ENCODE measurements at places on chromosomes 13 and 19.

DNA sequence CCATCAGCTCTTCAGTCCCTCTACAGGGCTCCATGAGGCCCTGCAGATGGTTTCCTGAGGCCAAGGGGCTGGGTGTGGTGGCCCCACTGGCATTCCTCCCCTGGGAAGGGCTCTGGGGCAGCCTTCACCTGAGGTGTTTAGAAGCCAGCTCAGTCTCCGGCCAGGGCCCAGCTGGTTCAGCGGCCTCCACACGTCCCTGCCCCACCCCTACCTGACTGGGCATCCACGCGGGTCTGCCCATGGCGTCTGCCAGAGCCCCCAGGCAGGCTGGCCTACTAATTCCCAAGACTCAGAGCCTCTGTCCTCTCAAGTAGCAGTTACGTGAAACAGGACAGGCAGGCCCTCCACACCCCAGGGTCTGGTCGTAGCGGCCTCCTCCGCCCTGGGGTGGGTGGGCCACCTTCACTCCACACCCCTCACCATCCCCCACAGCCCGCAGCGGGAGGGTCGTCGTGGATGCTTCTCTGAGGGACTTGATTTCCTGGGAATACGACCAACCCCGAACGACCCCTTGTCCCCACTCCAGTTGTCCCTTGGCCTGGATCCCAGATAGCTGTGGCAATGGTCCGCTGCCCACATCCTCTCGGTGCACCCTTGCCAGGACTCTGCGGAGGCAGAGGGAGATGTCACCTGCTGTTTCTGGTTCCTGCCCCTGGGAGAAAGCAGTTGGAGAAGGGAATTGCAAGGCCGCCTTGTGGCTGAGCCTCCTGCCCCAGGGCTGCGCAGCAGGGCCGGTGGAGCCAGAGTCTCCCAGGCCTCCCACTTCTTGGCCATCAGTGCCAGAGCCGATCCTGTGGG lies 24.3 kb downstream of the CAPN12 start:
- DNase-seq = no peak

GRCh38 chr13:42255886-42256285 lies 16.1 kb upstream of the AKAP11 start:
- no peak for DNase-seq

DNA sequence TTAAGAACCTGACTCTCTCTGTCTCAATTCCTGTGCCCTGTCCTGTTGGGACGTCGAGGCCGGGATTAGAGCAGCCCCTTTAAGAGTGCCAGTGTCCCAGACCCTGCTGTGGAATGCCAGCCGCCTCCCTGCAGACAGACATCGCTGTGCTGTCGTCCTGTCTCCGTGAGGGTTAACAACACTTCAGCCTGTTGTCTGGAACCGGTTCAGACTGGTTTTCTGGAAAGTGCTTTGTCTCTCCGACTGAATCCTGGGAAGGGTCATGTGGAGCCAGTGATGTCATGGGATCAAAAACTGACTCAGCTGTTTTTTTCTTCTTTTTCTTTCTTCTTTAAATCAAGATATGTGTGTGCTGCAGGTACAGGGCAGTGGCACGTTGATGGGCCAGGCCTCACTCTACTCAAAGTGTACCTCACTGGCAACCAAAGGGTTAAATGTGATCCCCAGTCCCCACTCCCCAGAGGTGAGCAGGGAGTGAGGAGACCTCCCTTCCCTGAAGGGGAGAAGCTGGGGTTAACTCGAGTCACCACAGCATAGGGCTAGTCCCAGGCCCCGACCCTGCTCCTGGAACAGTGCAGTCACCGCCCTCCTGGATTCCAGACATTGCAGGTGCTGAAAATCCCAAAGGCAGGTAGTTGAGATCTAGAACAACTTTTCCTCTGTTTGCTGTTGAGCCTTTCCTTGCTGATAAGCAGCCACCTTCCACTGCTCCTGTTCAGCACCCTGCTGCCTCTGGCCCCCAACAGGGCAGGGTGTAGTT lies 50.8 kb downstream of the TSSK6 start:
- DNase-seq = no peak

DNA sequence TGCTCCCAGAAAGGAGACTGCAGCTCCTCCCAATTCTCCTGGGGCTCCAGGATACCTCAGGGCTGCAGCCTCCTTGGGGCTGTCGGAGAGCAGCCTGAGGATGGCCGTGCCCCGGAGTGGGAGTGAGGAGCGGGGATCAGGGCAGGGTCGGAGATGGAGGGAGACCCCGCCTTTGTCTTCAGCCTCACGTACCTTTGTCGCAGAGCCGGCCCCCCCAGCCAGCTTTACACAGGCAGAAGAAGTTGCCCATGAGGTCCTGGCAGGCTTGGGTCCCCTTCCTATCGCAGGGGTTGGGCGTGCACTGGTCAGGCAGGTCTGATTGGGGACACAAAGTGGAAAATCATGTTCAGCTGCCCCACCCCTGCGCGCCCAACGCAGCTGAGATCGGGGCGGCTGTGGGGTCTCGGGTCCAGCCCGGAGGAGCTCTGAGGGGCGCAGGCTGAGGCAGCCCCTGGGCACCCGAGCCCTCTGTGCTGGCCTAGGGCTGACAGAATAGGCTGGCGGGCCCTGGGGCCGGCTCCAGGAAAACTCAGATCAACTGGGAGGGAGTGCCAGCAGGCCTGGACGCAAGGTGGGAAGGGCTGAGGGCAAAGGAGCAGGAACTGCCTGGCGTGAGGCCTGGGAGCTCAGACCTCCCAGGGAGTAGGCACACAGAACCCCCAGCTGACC lies 24.2 kb downstream of the GAS6 start:
- DNase-seq = no peak

DNA sequence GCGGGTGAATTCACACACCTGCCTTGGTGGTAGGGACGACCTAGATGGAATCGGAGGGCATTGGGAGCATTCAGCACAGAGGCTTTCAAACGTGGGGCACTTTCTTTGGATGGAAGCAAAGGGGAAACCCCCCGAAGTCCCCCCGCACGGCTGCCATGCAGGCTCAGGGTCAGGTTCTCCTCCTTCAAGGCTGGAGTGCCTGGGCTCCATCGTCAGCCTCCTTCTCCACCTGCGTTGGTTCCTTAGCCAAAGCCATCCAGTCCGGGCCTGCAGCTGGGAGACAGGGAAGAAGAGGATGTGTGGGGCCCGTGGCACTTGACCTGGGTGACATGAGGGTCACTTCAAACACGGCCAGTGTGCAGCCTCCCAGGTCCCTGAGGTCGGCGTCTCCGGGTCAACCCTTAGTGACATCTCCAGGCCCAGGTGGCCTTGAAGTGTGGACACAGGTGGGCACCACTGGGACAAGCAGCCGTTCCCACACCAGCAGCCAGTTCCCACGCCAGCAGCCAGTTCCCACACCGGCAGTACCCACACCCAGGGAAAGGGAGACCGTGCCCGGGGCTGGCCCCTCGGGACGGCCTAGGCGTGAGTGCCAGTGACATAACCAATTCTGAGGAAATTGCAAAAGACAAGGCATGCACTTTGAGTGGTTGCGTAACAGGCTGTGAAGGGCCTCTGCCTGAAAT lies 116.0 kb downstream of the SOX1 start:
- DNase-seq = no peak

DNA sequence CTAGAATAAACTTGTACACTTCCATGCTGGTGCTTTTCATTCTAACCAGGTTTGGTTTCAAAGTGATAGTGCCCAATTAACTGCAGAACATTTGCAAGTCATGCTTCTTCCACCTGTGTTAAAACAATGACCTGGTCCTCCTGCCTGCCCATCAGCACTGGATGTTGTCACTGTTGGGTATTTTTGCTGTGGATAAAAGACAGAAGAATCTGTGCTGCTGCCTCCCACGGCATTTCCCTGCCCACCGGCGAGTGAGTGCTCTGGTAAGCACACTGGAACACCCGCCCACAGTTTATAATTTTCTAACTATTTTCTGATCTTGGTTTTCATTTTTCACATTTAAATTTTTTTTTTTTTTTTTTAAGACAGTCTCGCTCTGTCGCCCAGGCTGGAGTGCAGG lies 2.3 kb upstream of the AKAP8 start:
- DNase-seq = no peak

GRCh38 chr13:39411511-39411910 lies 191.5 kb downstream of the LHFPL6 start:
- DNase-seq = no peak

- no peak for DNase-seq
Measured at GRCh38 chr19:47098608-47099007, 15.0 kb downstream of the ZC3H4 start.

GRCh38 chr13:74979703-74980102 lies 502.3 kb downstream of the TBC1D4 start:
- no peak for DNase-seq

GRCh38 chr13:95154413-95154886 lies 146.8 kb downstream of the ABCC4 start:
- peak; percentile 7 for DNase-seq

DNA sequence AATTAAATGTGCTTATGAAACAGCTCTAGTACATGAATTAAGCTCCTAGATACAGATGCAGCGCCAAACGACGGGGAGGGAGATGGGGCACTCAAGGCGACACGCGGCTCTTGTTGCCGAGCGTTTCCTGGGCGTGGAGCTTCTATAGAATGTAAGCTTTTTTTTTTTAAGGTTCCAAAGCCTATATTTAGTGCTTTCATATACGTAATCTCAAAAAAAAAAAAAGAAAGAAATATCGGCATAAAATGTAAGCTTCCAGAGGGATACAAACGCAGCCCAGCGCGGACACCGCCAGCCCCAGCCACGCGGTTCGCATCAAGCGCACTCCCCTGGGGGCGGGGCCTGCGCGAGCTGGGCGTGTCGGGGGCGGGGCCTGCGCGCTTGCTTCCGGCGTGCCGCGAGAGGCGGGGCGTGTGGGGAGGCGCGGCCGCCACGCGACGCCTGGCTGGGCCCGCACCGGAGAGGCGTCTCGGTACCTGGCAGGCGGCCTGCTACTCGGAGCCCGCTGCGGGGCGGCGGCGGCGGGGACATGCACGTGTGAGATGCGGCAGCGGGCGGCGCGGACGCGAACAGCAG lies at the start of gene URI1:
TSS of gene URI1 (plus strand) at position 412 of the 576 bp plus-strand sequence. CDS start 309 bp downstream, outside the sequence.
- DNase-seq = peak; percentile 87

- no peak for DNase-seq
Measured at GRCh38 chr13:106090001-106090400, 445.5 kb downstream of the EFNB2 start.

GRCh38 chr19:30408734-30409301 lies 36.6 kb downstream of the ZNF536 start:
- no peak for DNase-seq

GRCh38 chr13:35518337-35518946 lies 42.0 kb upstream of the MAB21L1 start:
- no peak for DNase-seq

DNA sequence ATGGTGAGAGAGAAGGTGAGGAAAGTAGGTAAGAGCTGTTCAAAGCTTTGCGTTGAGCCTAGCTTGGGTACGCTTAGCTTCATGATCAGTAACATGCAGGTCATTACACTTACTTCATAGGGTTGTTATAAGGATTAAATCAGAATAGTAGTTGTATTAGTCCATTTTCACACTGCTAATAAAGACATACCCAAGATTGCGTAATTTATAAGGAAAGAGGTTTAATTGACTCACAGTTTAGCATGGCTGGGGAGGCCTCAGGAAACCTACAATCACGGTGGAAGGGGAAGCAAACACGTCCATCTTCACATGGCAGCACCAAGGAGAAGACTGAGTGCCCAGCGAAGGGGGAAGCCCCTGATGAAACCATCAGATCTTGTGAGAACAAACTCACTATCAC lies 21.9 kb downstream of the GPALPP1 start:
- DNase-seq = no peak

GRCh38 chr13:80040196-80040980 lies 300.5 kb downstream of the SPRY2 start:
- DNase-seq = no peak

DNA sequence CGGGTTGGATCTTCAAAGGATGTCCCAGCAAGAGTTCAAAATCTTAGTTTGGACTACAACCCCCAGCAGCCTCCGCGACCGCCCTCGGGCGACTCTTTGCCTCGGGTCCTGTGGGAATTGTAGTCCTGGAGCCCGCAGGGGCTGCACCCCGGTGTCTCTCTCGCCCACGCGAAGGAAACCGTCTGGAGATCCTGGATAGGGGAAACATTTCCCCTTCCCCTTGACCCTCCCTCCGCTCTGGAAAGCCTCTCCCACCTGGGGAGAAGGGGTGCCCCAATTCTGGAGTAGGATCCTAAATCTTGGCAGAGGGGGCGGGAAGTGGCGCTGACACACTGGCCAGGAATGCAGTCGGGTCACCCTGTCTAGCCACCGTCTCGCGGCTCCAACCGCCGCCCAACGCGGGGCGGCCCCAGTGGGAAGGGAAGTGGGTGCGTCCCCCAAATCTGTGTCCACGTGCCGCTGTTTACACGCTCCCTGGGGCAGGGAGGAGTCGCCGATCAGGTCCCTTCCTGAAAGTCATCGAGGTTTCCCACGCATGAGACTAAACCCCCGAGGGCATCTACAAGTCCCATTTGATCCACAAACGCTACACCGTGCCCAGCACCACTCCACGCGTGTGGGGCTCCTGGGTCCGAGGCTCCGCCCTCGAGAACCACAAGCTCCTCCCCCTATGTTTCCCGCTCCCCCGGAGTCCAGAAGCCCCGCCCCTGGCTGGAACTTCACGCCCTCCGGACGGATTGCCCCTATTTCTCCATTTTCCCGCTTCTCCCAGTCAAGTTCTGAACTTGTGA lies 761 bp upstream of the PPP1R13L start:
- peak; percentile 84 for DNase-seq

DNA sequence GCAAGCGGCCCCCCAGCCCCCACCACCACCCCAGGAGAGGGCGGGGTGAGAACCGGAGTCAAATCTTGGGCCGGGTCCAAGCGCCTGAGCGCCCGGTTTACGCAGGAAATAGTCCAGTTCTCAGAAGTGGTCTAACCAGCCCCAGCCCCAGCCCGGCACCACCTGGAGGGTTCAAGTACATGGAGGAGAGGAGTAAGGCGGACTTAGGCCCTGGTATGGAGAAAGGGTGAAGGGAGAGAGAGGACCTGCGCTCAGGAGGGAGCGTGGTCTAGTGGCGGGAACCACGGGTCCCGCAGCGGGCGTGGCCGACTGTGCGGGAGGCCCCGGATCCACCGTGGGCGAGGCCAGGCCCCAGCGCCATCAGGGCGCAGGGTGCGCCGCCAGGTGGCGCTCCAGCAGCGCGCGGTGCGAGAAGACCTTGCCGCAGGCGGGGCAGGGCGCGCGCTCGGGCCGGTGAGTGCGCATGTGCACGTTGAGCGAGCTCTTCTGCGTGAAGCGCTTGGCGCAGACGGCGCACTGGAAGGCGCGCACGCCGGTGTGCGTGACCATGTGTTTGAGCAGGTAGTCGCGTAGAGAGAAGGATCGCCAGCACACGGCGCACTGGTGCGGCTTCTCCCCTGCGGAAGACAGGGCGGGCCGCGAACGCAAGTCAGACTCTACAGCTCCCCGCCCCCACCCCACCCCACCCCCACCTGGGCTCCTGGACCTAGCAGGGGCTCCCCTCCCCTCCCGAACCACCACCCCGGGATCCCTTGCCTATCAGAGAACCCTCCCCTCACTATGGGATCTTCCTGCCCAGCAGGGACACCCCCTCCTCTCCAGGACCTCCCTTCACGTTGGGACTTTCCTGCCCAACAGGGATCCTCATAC lies 2.1 kb upstream of the SLC27A5 start:
- DNase-seq = peak; percentile 95

DNA sequence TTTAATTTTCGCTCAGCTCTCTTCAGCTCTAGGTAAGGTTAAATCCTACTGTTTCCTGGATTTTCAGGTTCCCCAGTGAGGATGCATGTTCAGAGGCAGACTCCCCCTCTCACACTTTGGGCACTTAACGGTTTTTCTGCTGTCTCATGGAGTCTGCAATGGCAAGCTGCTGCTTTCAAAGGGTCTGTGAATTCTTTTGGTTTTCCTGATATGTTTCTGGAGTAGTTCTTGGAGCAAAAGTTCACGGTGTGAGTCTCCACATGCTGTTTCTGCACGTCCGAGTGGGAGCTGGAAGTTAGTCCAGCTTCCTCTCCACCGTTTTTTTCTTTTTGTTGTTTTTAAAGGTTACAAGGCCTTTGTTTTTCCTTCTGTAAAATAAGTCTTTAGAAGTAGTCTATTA lies 35.4 kb downstream of the DNAJC15 start:
- DNase-seq = no peak

Measured in T47D (cell line).